Naive thymus-derived CD8-positive, alpha-beta T cell (primary cell): ENCODE measurements at places on chromosomes 5 and 9.
A peak's percentile ranks its signal among the peaks of the same experiment; 100 is the strongest.

- DNase-seq = no peak
- no peak overlapping the region for H3K27ac ChIP-seq
- no peak overlapping the region for H3K4me3 ChIP-seq
- peaks cover 7% of the 10 kb centered on the region for H3K27me3 ChIP-seq
- H3K36me3 ChIP-seq = peaks cover 5% of the 10 kb centered on the region
These were observed 329.2 kb downstream of the RAB3C start for GRCh38 chr5:58912116-58912515.

GRCh38 chr9:111483439-111483857, 735 bp downstream of the ECPAS start:
- H3K4me3 ChIP-seq = no peak overlapping the region
- H3K27me3 ChIP-seq = no peaks in the 10 kb centered on the region
- DNase-seq = no peak
- H3K4me1 ChIP-seq = peaks cover 25% of the 10 kb centered on the region
- no peaks in the 10 kb centered on the region for H3K36me3 ChIP-seq
- H3K27ac ChIP-seq = no peak overlapping the region

DNA sequence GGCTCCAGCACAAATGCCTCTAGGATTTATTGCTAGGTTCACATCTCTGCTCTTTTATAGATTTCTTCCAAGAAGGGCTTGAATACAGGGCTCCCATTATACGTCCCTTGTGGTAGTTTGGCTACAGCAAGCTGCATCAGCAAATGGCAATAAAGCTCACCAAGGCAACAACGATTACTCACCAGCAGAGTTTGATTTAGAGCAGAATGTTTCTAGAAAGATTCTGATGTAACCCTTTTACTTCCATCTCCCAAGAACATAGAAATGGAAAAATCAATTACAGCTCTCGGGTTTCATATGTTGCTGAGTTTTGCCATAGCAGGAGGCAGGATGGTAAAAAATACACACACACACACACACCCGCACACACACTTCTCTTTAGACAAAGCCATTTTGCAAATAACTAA, 124.2 kb upstream of the TNPO1 start:
- no peak overlapping the region for H3K27ac ChIP-seq
- no peaks in the 10 kb centered on the region for H3K36me3 ChIP-seq
- H3K4me1 ChIP-seq = no peaks in the 10 kb centered on the region
- H3K4me3 ChIP-seq = no peak overlapping the region

DNA sequence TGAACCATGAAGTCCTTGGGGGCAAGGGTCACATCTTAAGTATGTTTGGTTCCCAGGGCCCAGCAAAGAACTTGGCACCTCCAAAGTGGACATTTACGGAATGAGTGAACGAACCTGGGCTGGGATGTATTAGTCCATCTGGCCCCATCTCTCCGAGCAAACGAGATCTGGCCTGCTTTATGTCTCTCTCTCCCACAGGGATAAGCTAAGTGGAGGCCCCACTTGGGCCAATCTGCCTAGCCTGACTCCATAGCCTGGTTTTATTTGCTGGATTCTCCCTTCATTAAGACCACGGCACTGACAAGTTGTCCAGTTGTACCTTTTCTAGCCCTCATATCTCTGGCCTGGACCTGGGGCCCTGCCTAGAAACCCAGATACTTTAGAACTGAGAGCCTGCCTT, 2.1 kb downstream of the TTLL11 start:
- no peak overlapping the region for H3K27ac ChIP-seq
- peak overlapping the region; percentile 92 for H3K4me3 ChIP-seq
- no peaks in the 10 kb centered on the region for H3K36me3 ChIP-seq
- peaks cover 30% of the 10 kb centered on the region for H3K4me1 ChIP-seq
- H3K27me3 ChIP-seq = no peaks in the 10 kb centered on the region

DNA sequence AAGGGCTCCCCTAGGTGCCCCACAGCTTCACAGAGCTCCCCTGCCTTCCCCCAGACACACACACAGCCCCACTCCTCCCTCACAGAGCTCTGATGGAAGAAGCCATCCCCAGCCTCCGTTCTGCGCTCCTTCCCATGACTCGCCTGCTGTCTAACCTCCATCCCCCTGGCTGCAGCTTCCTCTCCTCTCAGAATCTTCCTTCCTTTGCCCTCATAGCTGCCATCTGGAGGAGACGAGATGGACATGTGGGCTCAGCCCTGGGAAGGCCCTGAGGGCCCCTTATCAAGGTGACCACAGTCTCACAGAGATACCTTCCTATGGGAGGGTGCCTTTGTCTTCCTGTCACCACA, 94.3 kb downstream of the PCDH1 start:
- no peak overlapping the region for H3K4me3 ChIP-seq
- H3K27me3 ChIP-seq = peaks cover 30% of the 10 kb centered on the region
- DNase-seq = no peak
- H3K27ac ChIP-seq = no peak overlapping the region

GRCh38 chr5:99169309-99169708, 240.5 kb upstream of the CHD1 start:
- H3K4me1 ChIP-seq = no peaks in the 10 kb centered on the region
- DNase-seq = no peak
- H3K27me3 ChIP-seq = peaks cover 5% of the 10 kb centered on the region
- H3K4me3 ChIP-seq = no peak overlapping the region

DNA sequence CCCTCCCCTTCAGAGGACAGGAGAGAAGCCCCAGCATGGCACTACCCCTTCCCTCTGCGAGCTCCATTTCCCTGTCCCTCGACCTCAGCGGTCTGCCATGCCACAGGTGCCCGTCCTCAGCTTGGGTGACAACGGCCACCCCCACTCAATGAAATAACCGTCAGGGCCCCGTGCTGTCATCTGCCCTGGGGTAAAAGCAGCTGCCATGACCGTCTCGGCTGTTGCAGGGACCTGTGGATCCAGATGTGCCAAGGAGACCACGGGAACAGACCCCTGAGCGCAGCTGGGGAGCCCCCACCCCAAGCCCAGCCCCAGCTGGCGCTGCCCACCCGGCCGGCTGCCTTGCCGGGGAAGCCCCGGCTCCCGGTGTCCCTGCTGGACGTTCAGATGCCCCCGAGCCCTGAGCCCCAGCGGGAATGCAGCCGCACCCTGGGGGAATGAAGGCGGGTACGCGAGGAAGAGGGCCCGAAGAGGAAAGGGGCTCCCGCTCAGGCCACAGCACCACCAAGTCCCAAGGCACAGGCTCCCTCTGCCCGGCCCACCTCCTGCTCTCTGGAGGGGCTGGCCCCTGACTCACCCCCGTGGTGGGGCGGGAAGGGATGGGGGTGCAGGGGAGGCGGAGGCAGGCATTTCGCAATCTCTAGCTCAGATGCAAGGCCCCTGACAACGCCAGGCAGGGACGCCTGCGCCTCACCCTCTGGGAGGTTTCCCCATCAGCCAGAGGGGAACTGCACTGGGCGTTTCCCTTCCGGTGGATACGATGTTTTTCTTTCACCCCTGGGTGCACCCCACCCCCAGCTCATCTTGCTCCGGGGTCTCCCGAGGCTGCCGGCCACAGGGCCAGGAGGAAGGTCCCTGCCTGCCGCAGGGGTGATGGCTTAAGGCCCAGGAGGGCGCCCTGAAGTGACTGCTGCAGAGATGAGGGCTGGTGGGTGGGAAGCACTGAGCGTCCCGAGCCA, 49.2 kb downstream of the NACC2 start:
- H3K4me3 ChIP-seq = no peak overlapping the region
- H3K27me3 ChIP-seq = no peaks in the 10 kb centered on the region
- no peak for DNase-seq
- no peak overlapping the region for H3K27ac ChIP-seq
- peaks cover 5% of the 10 kb centered on the region for H3K4me1 ChIP-seq
- H3K36me3 ChIP-seq = peaks cover 5% of the 10 kb centered on the region
